ENCODE measurements at places on chromosomes 7 and 10.

- DNase-seq: no peak
These were observed 29.1 kb downstream of the TMEM130 start for GRCh38 chr7:98840722-98841121.

DNA sequence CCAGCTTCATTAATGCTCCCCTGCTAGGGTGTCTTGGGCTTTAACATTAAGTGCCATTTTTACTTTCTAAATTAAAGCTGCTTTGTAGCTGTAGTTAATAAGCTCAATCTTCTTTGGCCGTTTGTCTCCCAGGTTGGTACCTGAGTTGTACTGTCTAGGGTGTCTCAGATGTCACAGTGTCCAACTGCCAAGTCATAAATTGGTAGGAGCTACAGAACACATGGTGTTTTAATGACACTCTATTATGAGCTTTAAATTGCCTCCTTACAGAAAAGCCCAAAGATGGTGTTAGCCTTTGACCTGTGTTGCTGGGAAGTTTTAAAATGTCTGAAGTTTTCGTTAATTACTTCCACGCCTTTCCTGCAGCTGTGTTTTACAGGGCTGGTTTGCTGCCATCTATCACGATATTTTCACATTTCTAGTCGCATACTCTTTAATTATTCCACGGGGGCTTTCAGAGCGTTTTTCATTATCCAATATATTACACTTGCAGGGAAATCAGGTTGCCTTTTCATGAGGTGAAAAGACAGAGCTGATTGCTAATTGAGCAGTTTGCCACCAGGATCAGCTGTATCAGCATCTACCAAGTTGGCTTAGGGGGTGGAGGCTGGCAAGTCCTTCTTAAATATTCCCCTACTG, 247.8 kb upstream of the PLPP4 start:
- no peak for DNase-seq

DNA sequence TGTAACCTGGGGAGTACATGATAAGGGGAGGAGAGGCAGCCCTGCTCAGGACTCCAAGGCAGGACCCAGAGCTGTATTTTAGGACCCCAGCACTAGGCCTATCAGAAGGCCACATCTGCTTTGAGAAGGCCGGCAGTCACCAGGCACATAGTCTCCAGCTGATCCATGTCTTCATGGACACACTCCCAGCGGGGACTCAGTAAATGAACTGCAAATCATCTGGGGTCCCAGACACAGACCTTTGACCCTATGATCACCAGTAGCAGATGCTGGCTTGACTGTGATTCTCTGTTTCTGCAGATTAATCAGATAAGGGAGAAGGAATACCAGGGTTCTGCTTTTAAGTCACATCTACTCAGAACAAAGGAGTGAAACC, 341.4 kb upstream of the PODXL start:
- DNase-seq: no peak

DNA sequence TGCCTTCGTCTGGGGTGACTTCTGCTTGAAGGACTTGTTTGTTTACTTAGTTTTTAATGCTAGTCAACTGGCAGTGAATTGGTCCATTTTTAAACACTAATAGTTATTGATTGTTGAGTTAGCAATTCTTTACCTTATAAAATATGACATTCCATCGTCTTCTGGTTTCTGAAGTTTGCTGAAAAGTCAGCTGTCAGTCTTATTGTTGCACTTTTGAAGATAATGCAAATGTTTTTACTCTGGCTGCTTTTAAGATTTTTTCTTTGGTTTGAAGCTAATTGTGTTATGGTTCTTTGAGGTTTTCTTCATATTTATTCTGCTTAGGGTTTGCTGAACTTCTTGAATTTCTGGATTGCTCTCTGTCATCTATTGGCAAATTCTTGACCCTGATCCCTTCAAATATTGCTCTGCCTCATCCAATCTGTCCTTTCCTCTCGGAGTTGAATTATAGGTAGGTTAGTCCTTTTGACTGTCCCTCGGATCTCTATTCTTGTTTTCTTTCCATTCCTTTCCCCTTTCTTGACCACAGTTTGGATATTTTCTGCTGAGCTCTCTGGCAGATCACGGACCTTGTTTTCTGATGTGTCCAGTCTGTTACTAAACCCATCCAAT, 24.2 kb downstream of the MGMT start:
- no peak for DNase-seq

DNA sequence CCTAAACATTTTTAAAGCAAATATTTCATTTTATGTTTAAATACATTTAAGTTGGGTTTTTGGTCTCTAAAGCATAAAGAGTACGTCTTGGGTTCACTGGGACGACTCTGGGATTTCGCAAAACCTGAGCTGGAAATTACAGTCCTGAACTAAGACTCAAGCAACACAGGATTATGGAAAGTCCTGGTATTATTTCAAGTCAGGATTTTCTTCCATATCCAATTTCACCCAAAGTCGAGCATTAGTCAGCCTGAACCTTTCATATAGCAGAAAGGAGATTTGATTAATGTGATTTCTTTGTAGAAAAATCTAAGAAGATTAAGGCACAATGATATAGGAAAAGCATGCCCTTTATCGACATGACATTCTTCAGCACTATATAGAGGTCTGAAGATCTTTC, 100.0 kb downstream of the MTERF1 start:
- no peak for DNase-seq

DNA sequence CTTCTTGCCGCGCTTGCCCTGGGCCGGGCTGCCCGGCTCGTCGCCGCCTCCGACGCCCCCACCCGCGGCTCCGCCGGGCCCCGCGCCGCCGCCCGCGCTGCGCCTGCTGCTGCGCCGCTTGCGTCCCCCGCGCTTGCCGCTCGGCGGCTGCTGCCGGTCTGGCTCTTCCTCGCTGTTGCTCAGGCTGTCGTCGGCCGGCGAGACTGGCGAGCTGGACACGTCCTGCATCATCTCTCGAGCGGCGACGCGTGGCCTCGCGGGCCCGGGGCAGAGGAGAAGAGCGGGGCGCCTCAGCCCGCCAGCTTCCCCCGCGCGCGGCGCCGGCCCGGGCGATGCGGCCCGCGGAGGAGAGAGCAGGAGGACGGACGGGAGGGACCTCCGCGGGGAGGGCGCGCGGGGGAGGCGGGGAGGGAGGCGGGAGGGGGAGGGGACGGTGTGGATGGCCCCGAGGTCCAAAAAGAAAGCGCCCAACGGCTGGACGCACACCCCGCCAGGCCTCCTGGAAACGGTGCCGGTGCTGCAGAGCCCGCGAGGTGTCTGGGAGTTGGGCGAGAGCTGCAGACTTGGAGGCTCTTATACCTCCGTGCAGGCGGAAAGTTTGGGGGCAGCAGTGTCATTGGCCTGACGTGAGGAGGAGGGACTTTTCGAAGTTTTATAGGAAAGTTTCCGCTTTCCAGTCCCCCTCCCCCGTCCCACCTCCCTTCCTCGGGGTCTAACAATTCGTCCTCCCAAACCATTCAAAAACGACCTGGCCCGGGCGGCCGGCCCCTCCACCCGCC, at the start of gene TWIST1:
TSS of gene TWIST1 (minus strand) at position 546 of the 779 bp plus-strand sequence. CDS start at position 231, 315 bp downstream.
- no peak for DNase-seq

DNA sequence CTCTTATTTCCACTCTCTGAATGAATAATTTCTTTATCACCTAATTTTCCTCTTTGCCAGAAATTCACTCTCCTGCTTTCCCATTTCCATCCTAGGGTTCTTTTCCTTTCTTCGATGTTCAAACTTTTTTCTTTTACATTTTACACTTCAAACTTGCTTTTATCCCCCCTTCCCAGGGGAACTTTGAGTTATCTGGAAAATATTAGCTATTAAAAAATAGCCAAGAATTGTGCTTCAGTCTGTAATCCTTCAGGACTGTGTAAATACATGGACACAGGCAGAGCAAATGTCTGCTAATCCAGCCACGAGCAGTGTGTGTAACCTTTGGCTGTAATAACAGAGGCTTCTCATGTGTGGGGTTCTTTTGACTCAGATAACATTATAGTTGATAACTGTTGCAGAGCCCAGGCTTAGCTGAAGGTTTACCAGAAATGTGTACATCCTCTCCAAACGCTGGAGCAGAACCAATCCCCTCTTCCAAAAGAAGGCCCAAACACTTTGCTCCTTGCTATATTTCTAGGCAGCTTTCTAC, 4.6 kb downstream of the ASB4 start:
- no peak for DNase-seq

GRCh38 chr10:11609052-11609451, 2.4 kb downstream of the USP6NL start:
- DNase-seq: no peak

- DNase-seq: no peak
These were observed 18.4 kb upstream of the KLF6 start for GRCh38 chr10:3803295-3803926.

DNA sequence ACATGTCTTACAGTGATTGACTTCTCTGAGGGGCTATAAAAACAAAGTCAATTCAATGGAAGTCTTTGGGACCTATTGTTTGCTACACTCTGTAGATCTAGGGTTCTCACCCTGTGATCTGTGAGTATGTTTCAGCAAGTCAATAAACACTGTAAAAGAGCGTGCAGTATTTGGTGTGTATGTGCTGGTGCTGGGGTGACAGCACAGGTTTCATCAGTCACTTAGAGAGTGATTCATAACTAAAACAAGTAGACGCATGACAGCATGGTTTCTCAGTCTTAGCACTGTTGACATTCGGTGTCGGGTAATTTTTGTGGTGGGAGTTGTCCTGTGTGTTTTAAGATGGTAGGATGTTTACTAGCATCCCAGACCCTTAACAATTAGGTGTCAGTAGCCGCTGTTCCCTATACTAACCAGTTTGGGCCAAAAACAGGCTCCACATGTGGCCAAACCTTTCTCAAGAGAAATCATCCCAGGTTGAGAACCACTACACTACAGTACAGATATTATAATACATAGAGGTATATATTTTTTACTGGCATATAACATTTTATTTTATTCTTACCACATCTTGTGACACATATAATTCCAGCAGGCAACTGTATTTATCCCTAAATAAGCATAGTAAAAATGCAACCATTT, 411.8 kb downstream of the ARL4A start:
- no peak for DNase-seq

- DNase-seq: no peak
These were observed 684 bp upstream of the HOXA5 start for GRCh38 chr7:27143950-27144780.

- no peak for DNase-seq
These were observed 94.0 kb upstream of the PPP2R2D start for GRCh38 chr10:131806646-131807317.

Data from T-helper 9 cell (primary cell).